ENCODE measurements at places on chromosomes 2 and 18. TPM values are rescaled to one million over a fixed set of nuclear protein-coding genes. Genes with fewer than 3 reads are reported as not detected.

EPB41L3 gene
- 0.41 TPM for total RNA-seq

SNORC gene
- total RNA-seq, result 5.4 TPM

VPS54 gene
- 16.7 TPM for total RNA-seq

CRYGD gene
- not detected for total RNA-seq

ZNF514 gene
- 5.2 TPM for total RNA-seq

INHBB gene
- 35.9 TPM for total RNA-seq

MOGAT1 gene
- not detected for total RNA-seq

IL18RAP gene
- total RNA-seq, result not detected

RIT2 gene
- not detected for total RNA-seq

CNTNAP5 gene
- total RNA-seq, result not detected

TNS1 gene
- 17.4 TPM for total RNA-seq

UGT1A5 gene
- total RNA-seq, result not detected

TMEM37 gene
- 1.8 TPM for total RNA-seq

CD8B2 gene
- total RNA-seq, result not detected

SPHKAP gene
- total RNA-seq, result 0.01 TPM

NDC80 gene
- 12.8 TPM for total RNA-seq

GNLY gene
- total RNA-seq, result 0.29 TPM

RTKN gene
- total RNA-seq, result 25.4 TPM
